ENCODE measurements at places on chromosomes 2 and 18. TPM values are rescaled to one million over a fixed set of nuclear protein-coding genes. Genes with fewer than 3 reads are reported as not detected.
A peak's percentile ranks its signal among the peaks of the same experiment; 100 is the strongest.

The DLGAP1 gene
- 2.7 TPM for total RNA-seq

The TUBA4B gene
- total RNA-seq: not detected

The TYMS gene
- 13.4 TPM for total RNA-seq

The LTBP1 gene
- 8.6 TPM for total RNA-seq

The RAD51AP2 gene
- total RNA-seq: not detected

The TPO gene
- 11.2 TPM for total RNA-seq

The CAPN13 gene
- total RNA-seq: 396 TPM

DNA sequence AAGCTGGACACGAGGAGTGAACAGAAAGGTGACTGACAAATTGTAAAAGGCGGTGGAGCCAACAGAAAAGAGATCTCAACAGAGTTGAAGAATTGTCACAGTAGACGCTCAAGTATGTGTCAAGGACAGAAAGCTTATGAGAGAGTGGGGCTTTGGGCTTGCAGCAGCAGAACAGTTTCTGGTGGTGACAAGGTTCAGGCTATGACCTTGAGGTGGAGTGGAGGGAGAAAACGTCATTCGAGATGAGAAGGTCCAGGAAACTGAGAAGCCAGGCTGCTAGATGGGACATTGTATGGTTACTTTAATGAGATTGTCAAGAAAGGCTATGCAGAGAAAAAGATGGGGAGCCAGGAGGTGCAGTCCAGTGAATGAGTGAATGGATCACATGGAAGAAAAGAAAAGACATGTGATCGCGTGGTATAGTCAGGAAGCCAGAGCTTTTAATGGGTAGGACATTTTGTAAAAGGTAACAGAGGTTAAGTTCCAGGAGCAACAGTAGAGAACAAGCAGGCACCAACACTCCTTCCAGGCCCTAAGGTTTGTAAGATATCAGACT, 91.1 kb upstream of the EPC2 start:
- H3K36me3 ChIP-seq: no peaks in the 10 kb centered on the region
- H3K27me3 ChIP-seq: no peaks in the 10 kb centered on the region
- H3K27ac ChIP-seq: no peak overlapping the region
- no peaks in the 10 kb centered on the region for H3K4me1 ChIP-seq
- no peak for DNase-seq

GRCh38 chr18:910247-910646, 5.6 kb downstream of the ADCYAP1 start:
- DNase-seq: no peak
- H3K27ac ChIP-seq: no peak overlapping the region
- no peak overlapping the region for H3K4me3 ChIP-seq
- peaks cover 33% of the 10 kb centered on the region for H3K27me3 ChIP-seq
- H3K4me1 ChIP-seq: peaks cover 7% of the 10 kb centered on the region

- no peak for DNase-seq
- H3K27me3 ChIP-seq: no peaks in the 10 kb centered on the region
- no peak overlapping the region for H3K27ac ChIP-seq
- H3K4me1 ChIP-seq: no peaks in the 10 kb centered on the region
- H3K36me3 ChIP-seq: no peaks in the 10 kb centered on the region
These were observed 84.6 kb downstream of the RDH14 start for GRCh38 chr2:18475884-18476283.

DNA sequence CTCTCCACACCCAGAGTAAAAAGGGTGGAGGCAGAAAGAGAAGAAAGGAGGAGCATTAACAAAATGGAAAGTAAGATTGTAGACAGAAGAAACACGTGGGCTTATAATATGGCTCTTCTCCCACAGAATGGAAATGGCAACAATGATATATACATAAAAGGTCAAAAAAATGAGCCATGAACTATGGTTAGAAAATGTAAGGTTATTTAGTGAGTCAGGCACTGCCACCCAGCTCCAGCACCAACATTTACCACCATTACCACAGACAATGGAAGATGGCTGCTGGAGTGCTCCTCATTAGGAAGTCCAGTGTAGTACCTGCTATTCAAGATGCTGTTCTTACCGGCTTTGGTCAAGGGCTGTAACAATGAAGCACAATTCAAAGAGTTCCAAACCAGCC, 258.0 kb downstream of the ZEB2 start:
- no peaks in the 10 kb centered on the region for H3K36me3 ChIP-seq
- no peak overlapping the region for H3K27ac ChIP-seq
- H3K4me1 ChIP-seq: no peaks in the 10 kb centered on the region

GRCh38 chr2:198096965-198097364, 292.6 kb downstream of the PLCL1 start:
- no peak for DNase-seq
- no peaks in the 10 kb centered on the region for H3K27me3 ChIP-seq
- H3K4me1 ChIP-seq: no peaks in the 10 kb centered on the region

GRCh38 chr2:139031722-139032121, 251.5 kb upstream of the NXPH2 start:
- no peak for DNase-seq
- H3K27me3 ChIP-seq: no peaks in the 10 kb centered on the region
- no peaks in the 10 kb centered on the region for H3K36me3 ChIP-seq

GRCh38 chr2:126891681-126892500, 6.8 kb upstream of the TEX51 start:
- H3K4me3 ChIP-seq: no peak overlapping the region
- H3K27ac ChIP-seq: no peak overlapping the region
- H3K27me3 ChIP-seq: no peaks in the 10 kb centered on the region
- H3K36me3 ChIP-seq: no peaks in the 10 kb centered on the region
- peak; percentile 24 for DNase-seq
- no peaks in the 10 kb centered on the region for H3K4me1 ChIP-seq

DNA sequence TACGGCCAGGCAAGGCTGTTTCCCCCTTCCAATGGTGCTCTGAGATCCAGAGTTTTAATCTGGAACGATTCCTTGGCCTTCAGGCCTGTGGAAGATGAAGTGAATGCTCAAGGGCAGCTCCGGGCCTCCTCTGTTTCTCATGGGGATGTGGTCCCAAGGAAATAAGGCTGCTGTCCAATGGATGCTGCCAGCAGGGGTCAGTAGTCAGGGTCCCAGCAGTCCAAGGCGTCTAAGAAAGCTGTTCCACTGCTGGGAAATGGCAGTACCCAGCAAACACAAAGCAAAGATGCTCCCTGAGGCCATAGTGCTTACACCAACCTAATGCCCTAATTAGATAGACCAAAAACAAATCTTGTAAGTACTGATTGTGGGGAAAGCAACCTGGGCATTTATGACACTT, 12.5 kb downstream of the NMS start:
- no peak overlapping the region for H3K4me3 ChIP-seq
- no peak for DNase-seq
- no peaks in the 10 kb centered on the region for H3K4me1 ChIP-seq
- H3K27ac ChIP-seq: no peak overlapping the region
- no peaks in the 10 kb centered on the region for H3K36me3 ChIP-seq

DNA sequence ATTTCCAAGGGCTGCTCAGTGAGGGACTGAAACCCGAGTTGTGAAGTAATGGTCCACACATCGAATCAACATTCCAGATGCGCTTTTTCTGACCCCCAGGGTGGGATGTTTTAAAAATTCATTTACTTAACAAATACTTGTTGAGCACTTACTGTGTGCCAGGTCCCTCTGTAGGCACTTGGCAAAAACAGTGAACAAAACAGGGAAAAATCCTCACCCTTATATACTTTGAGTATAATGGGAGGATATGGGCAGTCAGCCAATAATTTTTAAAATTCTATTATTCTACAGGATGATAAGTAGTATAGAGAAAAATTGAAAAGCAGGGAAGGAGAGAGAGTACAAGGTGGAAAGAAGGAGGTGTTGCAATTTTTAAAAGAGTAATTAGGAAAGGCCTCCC, 31.3 kb upstream of the AFTPH start:
- H3K4me1 ChIP-seq: no peaks in the 10 kb centered on the region
- no peak overlapping the region for H3K27ac ChIP-seq
- H3K36me3 ChIP-seq: no peaks in the 10 kb centered on the region
- no peak overlapping the region for H3K4me3 ChIP-seq
- no peaks in the 10 kb centered on the region for H3K27me3 ChIP-seq

DNA sequence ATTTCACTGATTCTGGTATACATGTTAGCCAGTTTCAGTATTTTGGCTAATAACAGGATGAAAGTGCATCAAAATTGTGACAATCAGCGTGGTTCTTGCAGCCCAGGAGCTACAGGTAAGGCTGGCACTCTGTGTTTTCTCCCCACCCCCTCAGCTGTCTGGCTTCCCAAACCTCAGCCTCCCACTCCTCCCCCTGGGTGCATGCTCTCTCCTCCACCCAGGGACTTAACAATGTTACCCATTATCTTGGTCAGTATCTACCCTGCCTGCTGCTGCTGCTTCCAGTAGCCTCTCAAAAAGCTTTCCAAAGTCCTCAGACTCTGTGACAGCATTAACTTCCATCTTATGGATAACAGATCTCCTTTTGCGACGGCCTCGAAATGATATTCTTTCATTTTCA, 41.0 kb downstream of the TRABD2A start:
- DNase-seq: no peak
- H3K27ac ChIP-seq: no peak overlapping the region
- H3K27me3 ChIP-seq: no peaks in the 10 kb centered on the region
- H3K4me3 ChIP-seq: no peak overlapping the region
- H3K4me1 ChIP-seq: no peaks in the 10 kb centered on the region

- H3K36me3 ChIP-seq: no peaks in the 10 kb centered on the region
- H3K4me3 ChIP-seq: no peak overlapping the region
- H3K4me1 ChIP-seq: no peaks in the 10 kb centered on the region
These were observed 88.0 kb downstream of the COMMD1 start for GRCh38 chr2:61993422-61994024.

- H3K27ac ChIP-seq: no peak overlapping the region
- no peaks in the 10 kb centered on the region for H3K36me3 ChIP-seq
- H3K27me3 ChIP-seq: no peaks in the 10 kb centered on the region
These were observed 127.0 kb upstream of the BCL2L11 start for GRCh38 chr2:110993557-110994231.

- H3K27me3 ChIP-seq: no peaks in the 10 kb centered on the region
- no peaks in the 10 kb centered on the region for H3K4me1 ChIP-seq
- H3K4me3 ChIP-seq: no peak overlapping the region
- H3K27ac ChIP-seq: no peak overlapping the region
These were observed 44.6 kb downstream of the FAM124B start for GRCh38 chr2:224357098-224357901.

- H3K27ac ChIP-seq: no peak overlapping the region
- H3K27me3 ChIP-seq: no peaks in the 10 kb centered on the region
- DNase-seq: no peak
- H3K36me3 ChIP-seq: no peaks in the 10 kb centered on the region
- peaks cover 10% of the 10 kb centered on the region for H3K4me1 ChIP-seq
These were observed 86.2 kb downstream of the METTL8 start for GRCh38 chr2:171347591-171348032.

- H3K4me1 ChIP-seq: peaks cover 3% of the 10 kb centered on the region
- no peak for DNase-seq
- H3K27me3 ChIP-seq: no peaks in the 10 kb centered on the region
- no peak overlapping the region for H3K27ac ChIP-seq
- H3K36me3 ChIP-seq: no peaks in the 10 kb centered on the region
- H3K4me3 ChIP-seq: no peak overlapping the region
These were observed 64.0 kb downstream of the FMNL2 start for GRCh38 chr2:152399003-152399402.

DNA sequence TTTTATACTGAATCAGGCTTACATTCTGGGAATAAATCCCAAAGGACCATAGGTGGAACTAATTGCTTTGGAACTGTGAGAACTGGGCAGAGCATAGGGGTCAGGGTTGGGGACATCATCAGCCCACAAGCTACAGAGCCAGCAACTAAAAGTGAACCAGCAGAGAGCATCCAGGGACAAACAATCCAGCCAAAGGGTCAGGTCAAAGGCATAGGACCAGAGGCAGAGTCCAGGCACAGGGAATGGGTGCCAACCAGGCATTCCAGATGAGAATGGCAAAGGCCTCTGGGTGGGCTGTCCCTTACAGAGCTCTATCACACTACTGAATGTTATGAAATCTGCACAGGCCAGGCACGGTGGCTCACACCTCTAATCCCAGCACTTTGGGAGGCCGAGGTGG, 12.3 kb upstream of the DNER start:
- no peaks in the 10 kb centered on the region for H3K4me1 ChIP-seq
- DNase-seq: no peak
- H3K4me3 ChIP-seq: no peak overlapping the region
- no peaks in the 10 kb centered on the region for H3K27me3 ChIP-seq

- H3K36me3 ChIP-seq: no peaks in the 10 kb centered on the region
- no peak overlapping the region for H3K4me3 ChIP-seq
- no peaks in the 10 kb centered on the region for H3K27me3 ChIP-seq
- no peak overlapping the region for H3K27ac ChIP-seq
- no peak for DNase-seq
These were observed 20.9 kb upstream of the CLASP1 start for GRCh38 chr2:121670181-121670580.
